ENCODE measurements at places on chromosomes 4 and X.

- DNase-seq: no peak
These were observed 33.9 kb upstream of the STIM2 start for GRCh38 chr4:26826721-26827120.

- DNase-seq: no peak
These were observed 613.8 kb upstream of the TECRL start for GRCh38 chr4:65023081-65023480.

DNA sequence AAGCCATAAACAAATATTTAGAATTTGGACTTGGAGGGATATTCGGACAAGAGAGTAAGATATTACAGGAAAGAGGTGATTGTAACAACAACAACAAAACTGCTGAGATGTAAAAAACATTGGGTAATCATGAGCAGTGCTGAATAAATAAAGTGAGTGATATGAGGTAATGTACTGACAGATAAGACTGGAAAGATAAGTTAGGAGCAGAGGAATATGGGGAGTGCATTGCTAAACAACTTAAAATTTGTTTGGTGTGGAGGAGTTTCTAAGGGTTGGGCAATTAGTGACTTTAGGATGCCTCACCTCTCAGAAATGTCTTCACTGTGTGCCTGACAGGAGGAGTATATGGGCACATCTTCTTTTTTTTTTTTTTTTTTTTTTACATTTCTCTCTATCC, 637.8 kb upstream of the GRIA3 start:
- DNase-seq: no peak

GRCh38 chr4:103754844-103755243, 35.1 kb upstream of the TACR3 start:
- no peak for DNase-seq

DNA sequence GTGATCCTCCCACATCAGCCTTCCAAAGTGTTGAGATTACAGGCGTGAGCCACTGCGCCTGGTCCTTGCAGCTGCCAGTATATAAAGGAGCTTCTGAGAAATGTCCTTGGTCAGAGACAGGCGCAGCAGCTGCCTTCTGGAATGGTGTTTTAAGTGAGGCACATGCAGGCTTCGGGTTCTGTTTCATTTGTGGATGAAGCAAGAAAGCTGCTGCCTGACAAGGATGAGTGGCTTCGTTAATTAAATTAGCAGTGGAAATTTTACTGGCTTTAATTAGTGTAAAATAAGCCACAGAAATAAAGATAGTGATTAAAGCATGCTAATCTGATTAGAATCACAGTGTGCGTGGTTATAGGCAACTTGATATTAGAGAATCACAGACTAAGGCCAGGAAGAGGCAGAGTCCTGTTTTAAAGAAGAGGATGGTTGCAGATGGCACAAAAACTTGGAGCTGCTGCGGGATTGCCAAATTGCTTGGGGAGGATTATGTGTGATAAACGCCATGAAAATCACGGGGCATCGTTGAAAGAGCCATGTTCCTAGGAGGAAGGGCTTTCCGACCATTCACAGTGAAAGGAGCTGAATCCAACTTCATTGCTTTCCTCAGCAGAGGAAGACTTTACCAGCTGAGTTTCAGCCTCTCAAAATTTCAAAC, 348.4 kb upstream of the FAT1 start:
- DNase-seq: no peak

- DNase-seq: no peak
These were observed 49.2 kb upstream of the PRSS48 start for GRCh38 chr4:151227731-151228130.

GRCh38 chrX:119410027-119410819, 11.1 kb downstream of the SLC25A43 start:
- DNase-seq: no peak

Data from activated CD8-positive, alpha-beta memory T cell treated with anti-CD3 and anti-CD28 coated beads for 4 hours (primary cell).